Skin of body (tissue), 3 donors: ENCODE measurements at places on chromosomes 1 and 21. TPM values are rescaled to one million over a fixed set of nuclear protein-coding genes. Genes with fewer than 3 reads are reported as not detected.

The TMEM269 gene
- total RNA-seq, result 0.10 TPM

The CTSE gene
- 0.20 TPM for total RNA-seq

The SGIP1 gene
- total RNA-seq, result 1.9 TPM

The C1orf74 gene
- 5.9 TPM for total RNA-seq

The KLHDC8A gene
- total RNA-seq, result 1.3 TPM

The AADACL4 gene
- 0.79 TPM for total RNA-seq

The TEKT2 gene
- 0.39 TPM for total RNA-seq

The SLC19A2 gene
- 23.9 TPM for total RNA-seq

The TIAM1 gene
- total RNA-seq, result 67.8 TPM

The KIF26B gene
- 5.8 TPM for total RNA-seq

The LINGO4 gene
- total RNA-seq, result 0.10 TPM

The TRAPPC10 gene
- 23.1 TPM for total RNA-seq

The KRTAP13-2 gene
- total RNA-seq, result 2.9 TPM

The ADAMTSL4 gene
- total RNA-seq, result 22.1 TPM

The VHLL gene
- total RNA-seq, result not detected

The ZC3H11A gene
- 111 TPM for total RNA-seq

The HSD3B1 gene
- 1.2 TPM for total RNA-seq

The CATSPERE gene
- 1.9 TPM for total RNA-seq

The BCAR3 gene
- 14.2 TPM for total RNA-seq

The ENAH gene
- 51.3 TPM for total RNA-seq

The NBPF4 gene
- total RNA-seq, result not detected

The KRTAP10-4 gene
- 0.39 TPM for total RNA-seq

The TMOD4 gene
- total RNA-seq, result 8.0 TPM

The LAMTOR5 gene
- total RNA-seq, result 41.3 TPM

The BATF3 gene
- 1.6 TPM for total RNA-seq

The ARHGAP30 gene
- total RNA-seq, result 7.9 TPM

The SPTA1 gene
- 10.6 TPM for total RNA-seq

The SLC30A10 gene
- 0.49 TPM for total RNA-seq

The CRABP2 gene
- 72.5 TPM for total RNA-seq

The ATP1A2 gene
- total RNA-seq, result 20.7 TPM

The OR10J1 gene
- total RNA-seq, result not detected

The PSMD4 gene
- 88.1 TPM for total RNA-seq

The GABRD gene
- total RNA-seq, result 2.2 TPM

The CHIT1 gene
- 2.6 TPM for total RNA-seq

The ORC1 gene
- total RNA-seq, result 3.3 TPM

The ZNHIT6 gene
- 18.1 TPM for total RNA-seq

The INTS7 gene
- 15.8 TPM for total RNA-seq

The SH3GLB1 gene
- total RNA-seq, result 60.0 TPM

The TRIM45 gene
- total RNA-seq, result 6.9 TPM

The WRAP73 gene
- 12.2 TPM for total RNA-seq

The ACTN2 gene
- total RNA-seq, result 111 TPM

The RAB3B gene
- 1.9 TPM for total RNA-seq

The F13B gene
- total RNA-seq, result not detected

The VPS26C gene
- total RNA-seq, result 47.7 TPM

The ETV3L gene
- total RNA-seq, result not detected

The LGR6 gene
- total RNA-seq, result 11.9 TPM

The THEM5 gene
- total RNA-seq, result 8.4 TPM

The KRTAP19-8 gene
- not detected for total RNA-seq
